Hematopoietic multipotent progenitor cell (in vitro differentiated cells): ENCODE measurements at places on chromosomes 1 and 21.

- no peak for DNase-seq
Observed at GRCh38 chr21:42575111-42575510, 61.5 kb downstream of the SLC37A1 start.

GRCh38 chr1:162485236-162485635, 12.4 kb upstream of the UHMK1 start:
- no peak for DNase-seq

- DNase-seq = no peak
Observed at GRCh38 chr1:171422511-171422910, 62.8 kb upstream of the PRRC2C start.

GRCh38 chr1:158039380-158039779, 45.9 kb downstream of the KIRREL1 start:
- no peak for DNase-seq

DNA sequence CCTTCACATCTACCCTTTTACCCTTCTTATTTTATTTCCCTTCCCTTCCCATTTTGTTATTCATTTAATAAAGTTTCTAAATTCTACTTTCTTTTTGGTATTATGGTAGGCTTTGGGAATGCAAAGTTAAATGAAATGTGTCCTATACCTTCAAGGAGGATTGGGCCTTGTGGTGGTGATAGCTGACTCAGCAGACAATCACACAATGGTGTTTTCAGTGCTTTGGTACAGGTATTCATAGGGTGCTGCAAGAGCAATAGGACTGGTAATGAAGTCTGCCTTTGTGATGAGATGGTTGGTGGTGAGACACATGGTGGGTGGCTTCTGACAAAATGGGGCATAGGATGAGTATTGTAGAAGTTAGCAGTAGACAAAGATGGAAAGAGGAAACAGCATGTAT, 21.9 kb upstream of the SPAG17 start:
- no peak for DNase-seq

DNA sequence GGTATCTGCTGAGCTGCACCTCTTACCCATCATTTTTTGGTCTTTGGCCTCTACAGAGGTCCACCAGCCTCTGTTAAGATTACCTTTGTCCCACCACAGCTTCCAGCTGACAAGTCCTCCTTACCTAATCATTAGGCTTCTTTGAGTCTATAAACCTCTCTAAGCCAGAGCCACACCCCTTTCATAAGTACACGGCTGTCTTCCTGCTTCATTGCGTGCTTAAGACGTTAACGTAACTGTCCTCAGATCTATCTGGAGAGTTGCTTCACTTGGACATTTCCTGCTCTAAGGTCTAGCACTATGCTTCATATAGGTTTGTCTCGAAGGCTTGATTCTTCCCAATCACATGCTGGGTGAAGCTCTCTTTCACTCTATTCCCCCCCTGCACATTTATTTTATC, 71.0 kb upstream of the CACHD1 start:
- no peak for DNase-seq

DNA sequence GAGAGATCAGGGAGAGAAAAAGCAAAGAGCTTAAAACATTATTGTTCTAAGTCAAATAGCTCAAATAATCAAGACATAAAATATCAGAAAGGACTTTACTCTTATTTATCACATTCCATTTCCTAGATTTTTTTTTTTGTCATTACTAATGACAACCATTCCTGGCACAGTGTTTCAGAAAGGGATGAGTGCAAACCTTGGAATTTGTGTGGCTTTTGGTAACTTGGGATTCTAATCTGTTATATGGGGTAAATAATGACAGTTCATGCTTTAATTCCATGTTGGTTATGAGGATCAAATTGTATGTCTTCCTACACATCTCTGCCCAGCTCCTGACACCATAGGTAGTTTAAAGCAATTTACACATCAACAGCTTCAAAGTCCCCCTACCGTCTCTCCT, 358.4 kb upstream of the ADGRL4 start:
- DNase-seq = no peak

GRCh38 chr1:220099826-220100225, 5.9 kb downstream of the IARS2 start:
- DNase-seq = no peak

DNA sequence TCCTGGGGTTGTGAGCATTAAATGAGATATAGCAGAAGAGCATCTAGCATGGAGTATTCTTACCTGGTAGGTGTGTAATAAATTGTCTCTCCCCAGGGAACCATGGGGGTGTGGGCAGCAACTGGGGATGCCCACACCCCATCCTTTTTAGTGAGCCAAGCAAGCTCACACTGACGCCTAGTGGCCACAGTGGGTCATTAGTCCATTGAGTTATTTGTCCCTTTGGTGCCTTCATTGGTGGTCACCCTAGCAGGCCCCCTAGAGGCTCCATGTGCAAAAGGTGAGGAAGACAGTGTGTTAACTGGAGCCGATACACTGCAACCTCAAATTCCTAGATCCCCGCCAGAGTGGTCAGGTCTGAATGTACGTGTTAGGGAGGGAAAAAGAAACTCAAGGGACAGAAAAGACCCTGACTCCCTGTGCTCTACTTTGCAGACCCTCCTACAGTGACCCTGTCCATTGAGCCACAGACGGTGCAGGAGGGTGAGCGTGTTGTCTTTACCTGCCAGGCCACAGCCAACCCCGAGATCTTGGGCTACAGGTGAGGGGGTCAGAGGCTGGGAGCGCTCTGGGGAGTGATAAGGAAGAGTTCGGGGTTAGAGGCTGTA, 93.3 kb upstream of the CD1D start:
- peak; percentile 85 for DNase-seq

GRCh38 chr1:56227886-56228285, 351.5 kb downstream of the PLPP3 start:
- no peak for DNase-seq

DNA sequence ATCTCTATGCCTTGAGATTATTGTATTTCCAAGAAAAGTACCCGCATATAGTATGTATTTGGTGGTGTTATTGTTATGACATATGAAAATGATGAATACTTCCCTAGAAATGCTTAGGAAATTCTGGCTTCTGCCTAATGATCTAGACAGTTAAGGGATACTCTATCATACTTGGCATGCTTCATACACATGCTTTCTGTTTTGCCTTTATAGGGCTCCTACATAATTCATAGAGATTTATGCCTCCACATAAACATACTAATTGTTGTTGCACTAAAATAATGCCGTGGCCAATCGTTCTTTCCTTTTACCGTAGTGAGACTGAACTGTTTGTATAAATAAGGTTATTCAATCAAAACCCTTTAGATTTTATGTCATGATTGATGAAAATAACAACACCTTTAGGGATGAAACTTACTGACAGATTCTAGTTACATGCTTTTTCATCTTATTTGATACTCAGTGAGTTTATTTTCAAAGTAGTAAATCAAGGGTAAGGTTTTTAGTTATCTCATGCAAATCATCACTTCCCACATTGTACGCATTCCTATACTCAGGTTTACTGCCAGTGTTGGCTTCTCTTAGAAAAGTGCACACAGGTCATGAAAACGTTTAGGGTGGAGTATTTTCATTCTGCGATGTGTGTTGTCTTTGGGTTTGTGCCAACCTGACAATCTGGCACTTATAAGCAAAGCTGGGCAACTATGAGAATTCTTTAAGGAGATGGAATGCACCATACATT, 40.5 kb upstream of the SCYL3 start:
- DNase-seq = no peak

DNA sequence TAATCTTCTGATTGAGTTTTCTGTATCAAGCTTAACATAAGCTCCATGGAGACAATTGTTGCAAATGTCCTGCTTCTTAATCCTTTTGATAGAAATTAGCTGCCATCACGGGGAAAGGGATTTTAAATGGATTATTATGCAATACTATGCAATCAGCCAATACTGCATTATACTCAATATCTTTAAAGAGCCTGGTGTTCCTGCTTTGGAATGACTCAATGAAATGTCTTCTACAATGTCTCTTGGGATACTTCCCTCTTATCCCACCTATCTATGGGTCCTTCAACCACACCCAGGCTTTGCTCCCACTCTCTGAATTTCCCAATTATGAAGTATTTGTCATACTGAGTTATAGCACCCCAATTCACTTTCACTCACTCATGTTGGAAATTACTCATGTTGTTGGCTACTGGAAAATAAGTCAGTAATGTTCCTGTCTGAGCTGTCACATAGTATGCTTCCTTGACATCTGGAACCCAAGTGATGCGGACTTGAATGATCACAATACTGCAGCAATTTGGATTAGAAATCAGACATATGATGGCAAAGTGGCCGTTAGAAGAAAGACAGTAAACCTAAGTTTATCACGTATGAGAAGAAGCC, 85.0 kb downstream of the TPR start:
- DNase-seq = no peak
